HS-5 (cell line): ENCODE measurements at places on chromosomes 5 and 9.

DNA sequence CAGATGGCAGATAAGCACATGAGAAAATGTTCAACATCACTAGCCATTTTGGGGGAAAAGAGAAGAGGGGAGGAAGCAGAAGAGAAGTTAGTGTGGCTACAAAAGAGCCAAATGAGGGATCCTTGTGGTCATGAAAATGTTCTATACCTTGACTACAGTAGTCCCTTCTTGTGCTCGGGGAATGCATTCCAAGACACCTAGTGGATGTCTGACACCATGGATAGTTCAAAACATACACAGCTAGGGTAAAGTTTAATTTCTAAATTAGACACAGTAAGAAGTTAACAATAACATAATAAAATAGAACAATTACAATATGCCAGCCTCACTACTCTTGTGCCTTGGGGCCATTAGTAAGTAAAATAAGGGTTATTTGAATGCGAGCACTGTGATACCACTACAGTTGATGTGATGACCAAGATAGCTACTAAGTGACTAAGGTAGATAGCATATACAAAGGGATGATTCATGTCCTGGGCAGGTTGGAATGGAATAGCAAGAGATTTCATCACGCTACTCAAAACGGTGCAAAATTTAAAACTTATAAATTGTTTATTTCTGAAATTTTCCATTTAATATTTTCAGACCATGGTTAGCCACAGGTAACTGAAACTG, 344.1 kb downstream of the NR2F1-AS1 start:
- peak; percentile 26 for DNase-seq

- no peak for DNase-seq
These were observed 224.6 kb downstream of the PLK2 start for GRCh38 chr5:58235299-58235698.

- DNase-seq = no peak
These were observed 18.3 kb downstream of the AKNA start for GRCh38 chr9:114369216-114370130.

GRCh38 chr9:129752900-129753729, at the start of gene PTGES:
Gene PTGES (minus strand): TSS chr9:129753042. CDS start chr9:129753012, 30 bp downstream.
- peak; percentile 25 for DNase-seq

GRCh38 chr5:42467981-42468524, 44.8 kb downstream of the GHR start:
- no peak for DNase-seq

DNA sequence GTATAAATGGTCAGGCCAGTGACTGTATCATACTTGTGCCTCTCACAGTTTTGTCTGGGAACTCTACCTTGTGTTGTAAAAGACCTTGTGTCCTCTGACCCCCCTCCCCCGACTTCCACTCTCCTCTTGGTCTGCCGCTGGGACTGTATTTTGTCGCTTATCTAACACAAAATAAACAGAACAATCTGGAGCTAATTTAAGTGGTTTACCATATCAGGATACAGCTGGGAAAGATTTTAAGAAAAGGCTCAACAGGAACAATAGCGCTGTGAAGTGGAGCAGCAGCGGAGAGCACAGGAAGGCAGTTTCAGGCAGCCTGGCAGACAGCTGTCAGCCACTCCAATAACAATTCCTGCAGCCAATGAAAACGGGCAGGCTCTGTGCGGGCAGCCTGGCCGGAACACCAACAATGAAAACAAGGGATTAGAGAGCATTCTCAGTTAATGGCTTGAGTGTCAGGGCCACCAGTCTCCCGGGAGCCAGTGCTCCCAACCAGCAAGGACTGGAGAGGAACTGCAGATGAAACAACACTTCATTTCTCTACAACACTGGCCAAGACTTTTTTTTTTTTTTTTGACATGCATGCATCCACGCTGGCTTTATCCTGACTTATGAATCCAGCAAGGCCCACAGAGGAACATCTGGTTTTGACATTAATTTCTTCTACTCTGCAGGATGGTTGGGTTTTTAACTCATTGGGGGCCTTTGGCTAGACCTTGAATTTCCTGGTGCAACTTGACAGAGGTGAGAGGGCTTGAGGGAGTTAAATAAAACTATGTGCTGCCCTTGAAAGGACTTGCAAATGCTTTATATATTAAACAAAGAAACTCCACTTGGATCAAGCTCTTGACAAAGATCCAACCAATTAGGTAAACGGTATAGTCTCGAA, 76.7 kb downstream of the ARSB start:
- no peak for DNase-seq

DNA sequence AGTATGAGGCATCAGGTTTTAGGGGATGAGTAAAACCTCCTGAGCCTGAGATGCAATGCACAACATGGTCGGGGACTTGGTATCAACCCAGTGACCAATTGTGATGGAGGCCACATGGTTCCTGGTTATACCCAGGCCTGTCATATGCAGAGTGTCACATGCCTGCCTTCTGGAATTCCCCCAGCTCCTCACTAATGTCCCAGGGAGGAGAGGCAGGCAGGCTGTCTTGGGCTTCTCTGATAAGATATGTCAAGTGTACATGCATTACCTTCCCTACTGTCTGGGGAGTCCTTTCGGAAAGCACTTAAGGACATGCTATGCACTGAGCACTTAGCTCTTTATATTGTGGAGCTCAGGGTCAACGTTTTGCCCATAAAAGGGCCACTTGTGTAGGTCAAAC, 14.2 kb upstream of the PALM2AKAP2 start:
- DNase-seq = no peak

DNA sequence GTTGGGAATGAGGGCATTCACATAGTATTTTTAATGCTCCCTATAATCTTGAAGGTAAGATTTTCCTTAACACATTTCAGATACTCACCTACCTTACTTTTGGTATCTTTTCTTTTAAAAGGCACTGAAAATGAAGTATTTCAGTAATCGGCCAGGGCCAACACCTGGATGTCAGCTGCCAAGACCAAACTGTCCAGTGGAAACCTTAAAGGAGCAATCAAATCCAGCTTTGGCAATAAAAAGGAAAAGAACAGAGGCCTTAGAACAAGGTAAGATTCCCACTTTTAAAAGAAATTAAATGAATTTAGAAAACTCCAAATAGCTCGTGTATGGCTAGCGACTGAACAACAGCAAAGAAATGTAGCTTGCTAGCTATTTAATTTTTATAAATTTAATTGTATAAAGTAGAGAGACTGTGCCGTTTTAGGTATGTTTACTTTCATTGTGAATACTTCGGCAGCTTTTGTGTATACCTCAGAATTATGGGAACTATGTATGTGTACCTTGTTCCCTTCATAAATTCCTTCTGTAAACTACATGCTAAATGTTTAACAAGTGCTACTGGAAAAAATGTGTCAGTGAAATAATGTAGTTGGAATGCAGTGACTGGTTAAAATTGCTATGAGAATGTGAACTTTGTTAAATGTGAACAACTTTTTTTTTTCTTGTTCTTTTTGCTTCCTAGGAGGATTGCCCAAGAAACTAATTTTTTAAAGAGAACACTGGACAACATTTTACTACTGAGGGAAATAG, 41.9 kb downstream of the CDK7 start:
- no peak for DNase-seq

GRCh38 chr9:87718852-87719612, 6.9 kb upstream of the CTSL start:
- DNase-seq = no peak

DNA sequence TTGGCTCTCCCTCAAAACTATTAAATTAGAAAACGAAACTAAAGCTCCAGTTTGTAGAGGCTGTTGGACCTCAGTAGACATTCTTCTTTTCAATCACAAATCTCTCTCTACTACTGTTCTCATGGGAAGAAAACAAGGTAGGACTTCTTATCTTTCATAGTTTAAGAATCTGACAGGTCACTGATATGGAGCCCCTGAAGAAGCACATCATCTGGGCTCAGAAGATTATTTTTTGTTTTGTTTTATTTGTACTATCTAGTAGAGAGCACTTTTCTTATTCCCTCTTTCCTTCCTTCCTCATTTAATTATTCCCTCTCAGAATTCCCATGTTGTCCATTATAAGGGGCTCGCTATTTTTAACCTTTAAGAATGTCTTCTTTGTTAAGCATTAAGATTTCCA, 26.3 kb downstream of the STARD4 start:
- no peak for DNase-seq

DNA sequence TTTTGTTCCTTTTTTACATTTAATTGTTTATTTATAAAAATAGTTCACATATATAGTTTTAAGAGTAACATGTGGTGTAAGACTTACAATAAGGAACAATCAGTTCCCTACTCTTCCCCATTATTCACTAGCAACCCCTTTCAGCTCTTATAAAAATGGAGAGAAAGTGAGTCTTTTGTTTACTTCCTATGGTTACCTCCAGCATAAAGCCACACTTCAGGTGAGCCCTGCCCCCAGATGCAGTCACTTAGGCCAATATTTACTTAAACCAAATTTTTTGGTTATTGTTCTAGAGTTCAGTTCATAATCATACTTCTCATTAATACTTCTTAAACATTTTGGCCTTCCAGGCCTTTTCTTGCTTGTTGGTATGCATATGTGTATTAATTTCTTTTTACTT, 33.7 kb downstream of the UBE2R2 start:
- no peak for DNase-seq

- DNase-seq = peak; percentile 58
These were observed 218.8 kb upstream of the ADAMTSL1 start for GRCh38 chr9:18255158-18255629.

DNA sequence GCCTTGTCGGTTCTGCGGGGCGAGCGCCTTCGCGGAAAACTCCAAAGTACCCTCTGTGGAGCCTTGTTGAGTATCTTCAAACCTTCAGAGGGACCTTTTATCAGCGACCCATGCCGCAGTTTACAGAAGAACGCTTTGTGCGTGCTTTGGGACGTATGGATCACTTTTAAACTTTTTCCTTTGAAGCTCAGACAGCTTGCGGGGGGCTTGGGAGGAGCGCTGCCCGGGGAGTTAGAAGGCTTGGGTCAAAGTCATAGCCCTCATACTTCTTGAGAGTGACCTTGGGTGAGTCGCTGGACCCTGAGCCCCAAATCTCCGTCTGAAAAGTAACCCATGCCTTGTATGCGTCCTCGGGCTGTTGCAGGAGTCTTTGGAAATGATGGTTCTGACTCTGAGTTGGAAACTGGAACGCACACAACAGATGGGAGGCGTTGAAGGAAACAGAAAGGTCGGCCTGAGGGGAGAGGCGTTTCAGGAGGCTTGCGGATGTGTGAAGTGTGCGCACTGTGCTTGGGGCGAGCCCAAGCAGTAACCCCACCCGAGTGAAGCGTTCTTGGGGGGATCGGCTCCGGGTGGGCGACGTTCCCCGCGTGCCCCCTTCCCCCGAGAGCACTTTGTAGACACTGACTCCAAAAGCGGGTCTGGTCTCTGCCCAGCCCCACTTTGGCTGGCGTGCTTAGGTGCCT, 661 bp upstream of the SLC25A51 start:
- DNase-seq = no peak

GRCh38 chr5:179864686-179865085, 6.1 kb upstream of the MRNIP start:
- no peak for DNase-seq

GRCh38 chr9:20684875-20685696, 1.0 kb downstream of the FOCAD start:
- DNase-seq = peak; percentile 58

- no peak for DNase-seq
These were observed 81.5 kb downstream of the VCAN start for GRCh38 chr5:83553000-83553486.

- DNase-seq = no peak
These were observed 7.4 kb upstream of the PPP3R2 start for GRCh38 chr9:101601904-101602765.

DNA sequence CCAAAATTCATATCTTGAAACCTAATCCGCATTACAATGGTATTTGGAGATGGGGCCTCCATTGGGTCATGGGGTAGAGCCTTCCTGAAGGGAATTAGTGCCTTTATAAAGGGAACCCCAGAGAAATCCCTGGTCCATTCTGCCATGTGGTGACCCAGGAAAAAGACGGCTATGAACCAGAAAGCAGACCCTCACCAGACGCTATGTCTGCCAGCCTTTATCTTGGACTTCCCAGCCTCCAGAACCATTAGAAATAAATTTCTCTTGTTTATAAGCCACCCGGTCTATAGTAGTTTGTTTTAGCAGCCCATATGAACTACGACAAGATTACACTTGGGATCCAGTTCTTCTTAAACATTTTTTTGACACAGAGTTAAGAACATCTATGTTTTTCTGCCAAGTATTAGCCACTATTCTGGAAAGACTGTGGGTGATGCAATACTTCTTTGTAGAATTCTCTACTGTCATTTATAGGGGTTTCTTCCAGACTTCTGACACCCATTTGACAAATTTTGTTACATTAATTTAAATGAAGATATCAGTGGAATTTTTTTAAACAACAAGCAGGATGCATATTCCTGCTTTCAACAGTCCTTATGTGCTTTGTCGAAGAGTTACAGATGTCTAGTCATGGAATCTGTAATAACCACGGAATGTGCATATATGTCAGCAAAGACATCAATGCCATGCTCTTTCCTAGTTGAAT, 572.4 kb downstream of the NR2F1-AS1 start:
- no peak for DNase-seq

DNA sequence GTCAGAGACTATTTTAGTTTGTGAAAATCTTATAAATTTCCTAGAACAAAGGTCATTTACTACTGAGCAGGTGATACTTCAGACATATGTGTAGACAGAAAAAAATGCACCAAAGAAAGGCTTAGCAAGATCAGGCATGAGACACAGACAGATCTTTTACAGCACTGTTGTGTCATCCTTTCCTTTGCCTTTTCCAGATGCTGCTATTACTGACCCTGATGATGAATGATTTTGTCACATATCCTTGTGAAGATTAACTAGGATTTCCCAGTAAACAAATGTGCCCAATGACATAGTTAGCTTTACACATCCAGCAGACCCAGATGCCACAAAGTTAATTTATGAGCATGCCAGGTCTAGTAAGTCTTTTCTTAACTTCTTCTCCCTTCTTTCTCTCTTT, 68.2 kb downstream of the DMRTA1 start:
- no peak for DNase-seq

GRCh38 chr5:180080486-180081280, 9.1 kb upstream of the RNF130 start:
- no peak for DNase-seq

DNA sequence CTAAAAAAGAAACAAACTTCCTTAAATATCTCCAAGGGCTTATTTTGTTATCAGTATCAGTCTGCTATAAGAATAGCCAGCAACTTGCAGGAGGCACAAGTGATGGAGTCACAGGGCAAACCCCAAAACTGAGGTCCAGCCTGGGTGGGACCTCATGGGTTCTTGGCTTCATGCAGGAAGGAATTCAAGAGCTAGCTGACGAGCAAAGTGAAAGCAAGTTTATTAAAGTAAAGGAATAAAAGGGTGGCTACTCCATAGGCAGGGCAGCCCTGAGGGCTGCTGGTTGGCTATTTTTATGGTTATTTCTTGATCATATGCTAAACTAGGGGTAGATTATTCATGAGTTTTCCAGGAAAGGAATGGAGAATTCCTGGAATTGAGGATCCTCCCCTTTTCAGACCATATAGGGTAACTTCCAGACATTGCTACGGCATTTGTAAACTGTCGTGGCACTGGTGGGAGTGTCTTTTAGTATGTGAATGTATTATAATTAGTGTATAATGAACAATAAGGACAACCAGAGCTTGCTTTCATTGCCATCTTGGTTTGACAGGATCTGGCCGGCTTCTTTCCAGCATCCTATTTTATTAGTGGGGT, 231.9 kb downstream of the ADAMTSL1 start:
- no peak for DNase-seq
